ENCODE measurements at places on chromosomes 5 and 9.
A peak's percentile ranks its signal among the peaks of the same experiment; 100 is the strongest.

DNA sequence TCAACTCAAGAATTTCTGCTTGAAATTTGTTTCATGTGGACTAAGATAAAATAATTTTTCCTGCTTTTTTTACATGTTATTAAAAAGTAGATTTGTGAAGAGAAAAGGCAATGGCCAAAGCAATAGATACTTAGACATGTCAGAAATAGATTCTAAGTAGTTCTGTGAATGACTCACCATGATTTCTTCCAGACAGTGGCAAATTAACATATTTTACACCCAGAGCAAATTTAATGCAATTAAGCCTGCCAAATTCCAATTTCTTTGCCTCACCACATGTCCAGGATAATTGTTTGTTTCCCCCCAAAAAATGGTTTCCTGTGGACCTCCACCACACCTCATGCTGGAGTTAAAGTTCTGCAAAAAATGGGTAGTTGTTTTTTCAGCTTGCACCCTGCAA lies 651.4 kb downstream of the CETN3 start:
- no peak for DNase-seq

DNA sequence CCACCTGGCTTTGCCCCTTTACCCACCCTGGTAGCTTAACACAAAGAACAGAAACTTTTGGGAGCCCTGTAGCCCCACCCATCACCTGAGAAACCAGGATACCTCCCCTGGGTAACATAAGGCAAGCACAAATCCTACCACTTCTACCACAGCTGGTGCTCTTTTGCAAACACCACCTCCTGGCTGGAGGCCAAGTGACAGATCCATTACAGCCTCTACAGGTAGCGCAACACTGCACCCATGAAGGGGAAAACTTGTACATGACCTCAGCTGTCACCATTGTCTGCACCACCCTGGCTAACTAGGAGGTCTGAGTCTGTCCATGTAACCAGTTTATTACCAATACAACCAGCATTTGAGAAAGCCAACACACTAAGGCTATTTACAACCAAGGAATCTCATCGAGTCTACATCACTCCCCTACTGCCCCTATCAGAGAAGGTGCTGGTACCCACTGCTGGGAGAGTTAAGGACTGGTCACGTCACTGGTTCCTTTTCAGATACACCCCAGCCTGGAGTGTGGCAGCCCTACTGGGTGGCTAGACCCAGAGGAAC lies 128.6 kb downstream of the PJA2 start:
- no peak for DNase-seq

DNA sequence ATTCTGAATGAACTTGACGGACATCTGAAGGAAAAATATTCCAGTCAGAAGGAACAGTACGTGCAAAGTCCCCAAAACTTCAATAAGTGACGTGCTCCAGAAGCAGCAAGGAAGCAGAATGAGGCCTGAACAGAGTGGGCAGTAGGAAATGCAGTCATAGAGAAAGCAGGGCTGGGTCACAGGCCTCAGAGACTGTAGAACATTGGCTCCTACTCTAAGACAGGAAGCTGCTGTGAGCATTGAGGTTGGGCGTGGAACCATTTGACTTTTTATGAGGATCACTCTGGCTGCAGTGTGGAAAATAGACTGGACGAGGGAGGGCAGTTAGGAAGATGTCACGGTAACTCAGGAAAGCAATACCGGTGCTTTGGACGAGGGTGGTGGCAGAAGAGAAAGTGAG lies 64.0 kb downstream of the DOCK8 start:
- no peak for DNase-seq

- no peak for DNase-seq
These were observed 47.0 kb downstream of the CRB2 start for GRCh38 chr9:123402981-123403509.

DNA sequence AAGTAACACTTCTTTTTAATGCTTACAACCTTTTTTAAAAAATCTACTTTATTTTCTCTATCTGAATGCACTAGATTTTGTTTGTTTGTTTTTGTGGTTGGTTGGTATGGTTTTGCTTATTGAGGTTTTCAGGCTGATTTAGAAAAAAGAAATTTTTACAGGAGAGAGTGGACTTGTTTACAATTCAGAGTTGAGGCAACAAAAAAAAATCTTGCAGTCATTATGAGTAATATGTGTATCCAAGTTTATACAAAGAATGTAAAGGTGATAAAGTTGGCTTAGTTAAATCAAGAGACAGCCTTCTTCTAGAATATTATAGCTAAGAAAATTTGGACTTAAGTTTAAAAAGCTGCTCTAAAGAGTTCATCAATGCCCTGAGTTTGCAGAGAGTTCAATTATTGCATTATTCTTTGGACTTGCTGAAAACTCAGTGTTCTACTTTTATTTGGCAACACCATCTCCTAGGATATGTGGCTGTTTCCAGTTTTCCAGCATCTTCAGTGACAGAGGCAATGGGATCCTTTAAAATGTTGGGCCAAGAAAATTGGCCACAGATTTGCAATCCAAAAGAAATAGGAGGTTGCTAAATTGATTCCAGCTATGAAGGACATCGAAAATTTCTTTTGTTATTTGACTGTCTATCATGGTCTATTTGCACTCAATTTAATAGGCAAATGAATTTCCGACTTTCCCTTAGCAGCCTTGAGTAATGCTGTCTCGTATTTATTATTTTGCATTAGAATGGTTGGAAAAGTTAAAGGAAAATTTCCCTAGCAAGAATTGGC lies 10.7 kb downstream of the STK32A start:
- no peak for DNase-seq

- no peak for DNase-seq
These were observed 36.4 kb downstream of the JADE2 start for GRCh38 chr5:134561871-134562296.

- DNase-seq = no peak
These were observed 210.6 kb downstream of the MARCHF11 start for GRCh38 chr5:15968993-15969392.

- no peak for DNase-seq
These were observed 5.7 kb downstream of the PAM start for GRCh38 chr5:102760815-102761214.

- no peak for DNase-seq
These were observed 6.6 kb downstream of the RNF208 start for GRCh38 chr9:137215196-137215986.

DNA sequence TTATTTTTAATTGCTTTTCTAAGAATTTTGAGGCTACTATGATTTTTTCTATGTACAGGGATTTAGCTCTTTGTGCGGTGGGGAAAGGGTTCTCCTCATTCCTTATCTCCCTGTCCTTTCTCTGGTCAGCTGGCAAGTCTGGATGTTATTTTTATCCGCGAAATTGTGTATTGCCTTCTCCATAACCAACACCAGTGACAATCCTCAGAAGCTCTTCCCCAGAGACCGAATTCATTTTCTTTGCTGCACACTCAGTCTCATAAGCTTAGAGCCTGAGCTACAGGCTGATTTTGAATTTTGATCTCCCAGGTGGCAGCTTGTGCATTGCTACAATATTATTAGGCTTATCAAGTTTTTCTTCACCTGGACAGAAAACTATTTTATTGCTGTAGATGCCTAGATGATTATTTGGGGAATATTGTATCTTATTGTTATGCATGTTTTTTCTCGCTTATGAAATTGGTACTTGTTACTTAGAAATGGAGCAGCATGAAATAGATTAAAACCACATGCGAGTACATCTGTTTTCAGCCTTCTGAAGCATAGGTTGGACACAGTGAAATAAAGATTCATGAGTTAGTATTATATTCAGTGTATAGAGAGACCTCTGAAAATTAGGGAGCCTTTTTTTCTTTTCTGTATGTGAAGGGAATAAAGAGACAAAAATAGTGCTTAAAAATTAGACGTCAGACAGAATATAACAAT lies 27.3 kb downstream of the CPEB4 start:
- no peak for DNase-seq

GRCh38 chr9:126471084-126471624 lies 142.6 kb upstream of the LMX1B start:
- peak; percentile 60 for DNase-seq

GRCh38 chr5:135501965-135502364 lies 33.8 kb downstream of the NEUROG1 start:
- DNase-seq = no peak

DNA sequence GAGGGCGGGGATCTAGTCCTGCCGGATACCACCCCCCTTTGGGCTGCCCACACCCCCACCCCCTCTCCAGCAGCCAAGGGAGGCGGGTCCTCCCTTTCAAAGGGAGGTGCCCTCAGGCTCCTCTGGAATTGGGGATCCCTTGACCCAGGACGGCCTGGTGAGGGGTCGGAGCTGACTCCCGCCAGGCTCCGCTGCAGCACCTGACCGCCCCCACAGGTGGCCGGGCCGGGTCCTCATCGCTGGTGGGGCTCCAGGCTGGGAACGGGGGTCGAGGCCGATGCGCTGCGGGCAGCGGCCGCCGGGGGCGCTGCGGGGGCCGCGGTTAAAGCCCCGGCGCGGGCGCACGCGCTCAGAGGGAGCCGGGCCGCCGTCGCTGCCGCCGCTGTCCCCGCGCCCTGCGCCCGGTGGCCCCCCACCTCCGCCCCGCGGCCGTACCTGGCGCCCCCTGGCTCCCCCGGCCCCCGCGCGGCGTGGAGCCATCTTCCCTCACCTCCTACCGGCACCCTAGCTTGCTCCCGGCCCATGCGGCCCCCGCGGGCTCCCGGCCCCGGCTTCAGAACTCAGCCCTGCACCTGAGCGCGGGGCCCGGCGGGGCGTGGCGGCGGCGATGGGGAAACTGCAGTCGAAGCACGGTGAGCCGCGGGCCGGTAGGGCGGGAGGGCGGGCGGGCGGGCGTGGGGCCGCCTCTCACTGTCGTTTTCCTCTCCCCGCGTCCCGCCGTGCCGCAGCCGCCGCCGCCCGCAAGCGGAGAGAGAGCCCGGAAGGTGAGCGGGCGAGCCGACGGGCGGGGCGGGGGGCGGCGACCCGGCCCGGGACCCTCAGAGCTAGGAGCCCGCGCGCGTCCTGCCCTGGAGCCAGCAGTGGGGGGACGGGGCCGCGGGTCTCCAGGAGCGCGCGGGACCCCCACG lies at the start of gene NKD2:
Gene NKD2 (plus strand): TSS at position 352 of the 908 bp plus-strand sequence. CDS start 256 bp downstream, at position 608.
- DNase-seq = no peak

GRCh38 chr5:120098902-120099535 lies 365.1 kb upstream of the PRR16 start:
- DNase-seq = no peak

GRCh38 chr5:79305706-79306105 lies 69.8 kb downstream of the JMY start:
- DNase-seq = no peak

DNA sequence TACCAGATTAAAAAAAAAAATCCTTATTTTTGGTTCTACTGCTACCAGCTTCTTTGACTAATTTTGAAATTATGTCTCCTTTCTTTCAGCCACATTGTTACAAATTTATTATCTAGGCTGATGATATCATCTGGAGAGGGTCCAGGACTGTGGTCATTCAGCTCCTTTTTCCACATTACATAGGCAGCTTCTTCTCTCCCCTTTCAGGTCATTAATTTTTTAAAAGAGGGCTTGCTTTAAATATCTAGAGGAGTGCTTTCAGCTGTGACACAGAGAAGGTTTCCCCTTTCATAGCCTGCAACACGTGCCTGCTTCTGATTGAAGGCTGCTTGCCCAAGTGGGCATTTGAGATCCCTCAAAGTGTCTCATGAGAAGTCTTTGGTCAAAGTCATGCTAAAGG lies 155.7 kb upstream of the PAPPA start:
- no peak for DNase-seq

GRCh38 chr9:132670457-132671391 lies at the start of gene GTF3C4:
TSS of gene GTF3C4 (plus strand) at chr9:132670464. CDS start at chr9:132670599, 135 bp downstream.
- DNase-seq = peak; percentile 19

GRCh38 chr5:33901156-33901555 lies 9.4 kb upstream of the ADAMTS12 start:
- DNase-seq = no peak

GRCh38 chr9:124180557-124180956 lies 77.2 kb upstream of the NEK6 start:
- DNase-seq = no peak

DNA sequence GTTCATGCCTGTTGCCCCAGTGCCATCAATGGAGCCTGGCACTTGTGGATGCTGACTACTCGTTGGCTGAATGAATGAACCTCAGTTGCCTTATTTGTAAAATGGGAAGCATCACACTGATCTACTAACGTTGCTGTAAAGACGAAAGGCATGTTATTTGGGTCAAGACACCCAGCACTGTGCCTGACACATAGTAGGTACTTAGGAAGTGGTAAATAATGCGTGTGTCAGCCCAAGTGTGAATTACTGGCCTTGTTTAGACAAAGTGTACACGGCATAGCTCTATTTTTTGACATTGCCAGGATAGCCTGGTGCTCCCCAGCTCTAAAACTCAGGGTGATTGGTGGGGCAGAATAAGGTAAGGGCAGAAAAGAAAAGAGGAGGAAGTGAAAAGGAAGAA lies 27.4 kb downstream of the ERGIC1 start:
- DNase-seq = no peak

DNA sequence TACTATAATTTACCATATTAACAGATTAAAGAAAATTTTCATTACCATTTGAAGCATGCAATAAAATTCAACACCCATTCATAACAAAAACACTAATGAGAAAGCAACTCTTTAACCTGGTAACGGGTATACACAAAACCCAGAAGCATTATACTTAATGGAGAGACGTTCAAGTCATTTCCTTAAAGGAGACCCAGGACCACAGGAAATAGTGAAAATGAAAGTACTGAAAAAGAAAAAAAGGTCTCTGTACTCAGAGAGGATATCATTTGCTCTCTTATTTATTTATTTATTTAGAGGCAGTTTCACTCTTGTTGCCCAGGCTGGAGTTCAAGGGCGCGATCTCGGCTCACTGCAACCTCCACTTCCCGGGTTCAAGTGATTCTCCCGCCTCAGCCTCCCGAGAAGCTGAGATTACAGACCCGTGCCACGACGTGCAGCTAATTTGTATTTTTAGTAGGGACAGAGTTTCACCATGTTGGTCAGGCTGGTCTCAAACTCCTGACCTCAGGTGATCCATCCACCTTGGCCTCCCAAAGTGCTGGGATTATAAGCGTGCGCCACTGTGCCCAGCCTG lies 61.6 kb downstream of the SETX start:
- DNase-seq = no peak

GRCh38 chr9:135978642-135979546 lies 17.7 kb upstream of the UBAC1 start:
- peak; percentile 52 for DNase-seq

- no peak for DNase-seq
These were observed 30.9 kb upstream of the SREK1 start for GRCh38 chr5:66113160-66113559.

- no peak for DNase-seq
These were observed 65.0 kb upstream of the SARDH start for GRCh38 chr9:133803028-133803585.

GRCh38 chr5:138770291-138770690 lies 17.1 kb downstream of the CTNNA1 start:
- no peak for DNase-seq

- no peak for DNase-seq
These were observed 206.9 kb downstream of the CRB2 start for GRCh38 chr9:123562844-123563346.

GRCh38 chr9:97598461-97599288 lies 34.5 kb downstream of the TSTD2 start:
- DNase-seq = peak; percentile 59

GRCh38 chr9:127545196-127546124 lies 66.6 kb upstream of the STXBP1 start:
- DNase-seq = no peak

- no peak for DNase-seq
These were observed 58.2 kb downstream of the CHSY3 start for GRCh38 chr5:129962506-129962905.

GRCh38 chr5:74294231-74294705 lies 346.3 kb downstream of the ENC1 start:
- no peak for DNase-seq

- DNase-seq = no peak
These were observed 413.6 kb downstream of the ELAVL2 start for GRCh38 chr9:23412458-23412857.

Measured in CD4-positive, alpha-beta T cell (primary cell).